ENCODE measurements at places on chromosomes 2 and 18.
A peak's percentile ranks its signal among the peaks of the same experiment; 100 is the strongest.

GRCh38 chr2:183123959-183124221 lies 353 bp upstream of the NUP35 start:
- DNase-seq: no peak

DNA sequence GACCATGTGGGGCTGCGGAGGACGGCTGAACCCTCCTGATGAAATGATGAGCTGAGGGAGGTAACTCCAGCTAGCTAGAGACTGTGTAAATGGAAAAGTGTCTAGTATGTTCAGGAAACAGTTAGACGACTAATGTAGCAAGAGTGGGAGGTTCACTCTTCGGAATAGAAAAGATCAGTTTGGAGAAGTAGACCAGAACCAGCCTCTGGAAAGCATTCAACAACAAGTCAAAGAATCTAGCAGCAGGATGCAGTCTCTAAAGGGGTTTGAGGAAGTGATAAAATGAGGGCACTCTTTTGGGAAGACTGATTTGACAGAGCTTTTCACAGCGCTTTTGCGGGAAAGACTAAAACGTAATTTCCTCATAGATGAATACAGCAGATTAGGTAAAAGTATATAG lies 79.6 kb downstream of the GAREM1 start:
- no peak for DNase-seq

- DNase-seq: peak; percentile 76
Measured at GRCh38 chr2:231714639-231715498, 6.5 kb downstream of the PTMA start.

GRCh38 chr2:200943527-200944105 lies 19.8 kb downstream of the ORC2 start:
- no peak for DNase-seq

DNA sequence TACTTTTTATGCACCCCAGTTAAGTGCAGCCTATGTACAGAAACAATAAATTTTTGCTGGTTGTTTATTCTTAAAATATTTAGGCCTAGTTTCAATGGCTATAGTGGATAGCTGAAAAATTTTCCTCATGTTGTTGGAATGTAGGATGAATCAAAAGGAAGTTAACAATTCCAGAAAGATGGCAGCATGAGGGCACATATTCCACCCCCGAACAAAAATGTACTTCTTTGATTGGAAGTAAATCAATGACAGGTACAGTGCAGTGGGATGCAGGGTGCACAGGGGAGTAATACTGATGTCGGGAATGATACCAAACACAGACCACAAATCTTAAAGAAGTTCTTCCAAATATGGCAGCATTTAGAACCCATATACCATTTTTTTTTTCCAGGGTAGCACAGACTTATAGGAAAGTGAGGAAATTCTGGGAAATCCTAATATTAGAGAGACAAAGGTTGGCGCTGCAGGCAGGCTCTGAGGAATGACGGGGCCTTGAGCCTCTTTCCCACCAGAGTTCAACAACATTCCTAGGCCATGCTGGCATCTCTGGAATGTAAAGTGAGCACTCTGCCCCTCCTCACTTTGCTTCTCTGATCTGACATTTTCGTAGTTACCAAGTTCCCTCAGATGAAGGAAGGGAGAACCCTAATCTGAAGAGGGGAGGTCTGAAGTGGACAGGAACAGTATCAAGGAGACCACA lies 36.6 kb upstream of the IKZF2 start:
- DNase-seq: no peak

DNA sequence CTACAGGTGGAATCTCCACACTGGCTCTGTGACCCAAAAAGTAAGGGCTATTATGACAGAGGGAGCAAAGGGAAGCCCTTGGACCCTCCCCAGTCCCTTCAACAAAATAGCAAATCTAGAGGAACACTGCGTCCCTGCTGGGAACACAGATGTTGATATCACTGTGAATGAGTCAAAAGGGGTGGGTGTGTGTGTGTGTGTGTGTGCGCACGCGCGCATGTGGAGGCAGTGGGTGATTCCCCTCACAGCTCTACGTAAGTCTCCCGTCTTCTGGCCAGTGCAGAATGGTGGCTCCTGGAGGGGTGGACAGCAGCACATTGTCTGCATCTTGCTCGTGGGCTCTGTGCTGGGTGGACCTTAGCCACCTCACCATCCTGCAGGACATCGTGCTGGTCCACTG lies 7.8 kb upstream of the C2orf72 start:
- no peak for DNase-seq

GRCh38 chr2:158969715-158970240 lies 1.3 kb downstream of the TANC1 start:
- DNase-seq: peak; percentile 42

GRCh38 chr2:7243276-7243675 lies 326.1 kb downstream of the RNF144A start:
- no peak for DNase-seq

DNA sequence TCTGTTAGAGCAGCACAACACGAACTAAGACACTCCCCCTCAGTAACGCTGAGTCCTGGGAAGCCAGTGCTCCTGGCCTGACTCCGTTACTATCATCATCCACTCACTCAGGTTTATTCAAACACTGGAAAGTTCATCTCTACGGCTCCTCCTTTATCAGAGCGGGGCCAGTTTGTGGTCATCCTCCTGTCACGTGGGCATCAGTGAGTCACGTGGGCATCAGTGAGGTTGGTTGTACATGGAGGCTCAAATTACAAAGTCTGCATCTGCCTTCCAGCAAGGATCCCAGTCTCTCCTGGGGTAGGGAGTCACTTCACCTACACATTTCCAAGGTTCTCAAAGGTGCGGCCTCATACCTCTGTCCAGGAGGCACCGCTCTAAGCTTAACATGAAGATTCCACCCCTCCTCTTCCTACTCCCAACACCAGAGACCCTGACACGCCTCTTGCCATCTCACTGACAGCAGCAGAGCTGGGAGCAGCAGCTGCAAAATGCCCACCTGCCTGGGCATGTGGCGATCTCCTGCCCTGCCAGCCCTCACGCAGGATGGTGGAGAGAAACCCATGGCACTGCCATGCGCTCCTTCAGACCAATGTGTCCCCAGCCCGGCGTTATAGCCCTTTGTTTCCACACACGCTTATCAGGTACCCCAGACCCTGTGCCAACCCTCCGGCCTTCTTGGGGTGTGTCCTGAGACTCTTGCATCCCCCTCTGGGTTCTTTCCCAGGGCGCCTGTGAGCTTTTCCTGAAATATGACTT lies 99.2 kb upstream of the PTPRM start:
- no peak for DNase-seq

- DNase-seq: no peak
Measured at GRCh38 chr2:169086893-169087467, 17.6 kb downstream of the DHRS9 start.

- DNase-seq: no peak
Measured at GRCh38 chr2:27010139-27010538, 22.6 kb upstream of the TMEM214 start.

DNA sequence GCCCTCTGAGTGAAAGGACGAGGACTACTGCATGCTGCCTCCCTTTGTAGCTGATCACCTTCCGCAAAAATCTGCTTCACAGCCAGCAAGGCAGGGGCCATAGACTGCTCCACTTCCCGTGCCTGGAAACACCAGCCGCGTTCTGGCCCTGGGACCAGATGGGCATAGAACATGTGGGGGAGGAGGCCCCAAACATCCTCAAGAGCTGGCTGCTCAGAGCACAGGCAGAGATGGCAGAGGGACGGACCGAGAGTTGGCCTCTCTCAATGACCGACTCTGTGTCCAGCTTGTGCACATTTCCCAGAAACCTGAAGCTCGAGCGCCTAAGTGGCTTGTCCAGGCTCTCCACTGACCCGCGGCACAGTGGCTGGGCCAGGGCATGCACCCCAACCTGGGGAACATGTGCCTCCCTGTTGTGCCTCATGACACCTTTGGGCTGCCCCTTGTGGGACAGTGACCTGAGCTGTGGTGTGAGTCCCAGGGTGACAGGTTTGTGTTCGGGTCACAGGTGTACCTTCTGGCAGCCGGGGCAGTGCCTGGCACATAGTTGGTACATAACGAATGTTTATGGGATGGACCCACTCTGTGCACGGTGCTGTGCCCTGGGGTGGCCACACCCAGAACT lies 9.1 kb downstream of the KCNF1 start:
- no peak for DNase-seq

DNA sequence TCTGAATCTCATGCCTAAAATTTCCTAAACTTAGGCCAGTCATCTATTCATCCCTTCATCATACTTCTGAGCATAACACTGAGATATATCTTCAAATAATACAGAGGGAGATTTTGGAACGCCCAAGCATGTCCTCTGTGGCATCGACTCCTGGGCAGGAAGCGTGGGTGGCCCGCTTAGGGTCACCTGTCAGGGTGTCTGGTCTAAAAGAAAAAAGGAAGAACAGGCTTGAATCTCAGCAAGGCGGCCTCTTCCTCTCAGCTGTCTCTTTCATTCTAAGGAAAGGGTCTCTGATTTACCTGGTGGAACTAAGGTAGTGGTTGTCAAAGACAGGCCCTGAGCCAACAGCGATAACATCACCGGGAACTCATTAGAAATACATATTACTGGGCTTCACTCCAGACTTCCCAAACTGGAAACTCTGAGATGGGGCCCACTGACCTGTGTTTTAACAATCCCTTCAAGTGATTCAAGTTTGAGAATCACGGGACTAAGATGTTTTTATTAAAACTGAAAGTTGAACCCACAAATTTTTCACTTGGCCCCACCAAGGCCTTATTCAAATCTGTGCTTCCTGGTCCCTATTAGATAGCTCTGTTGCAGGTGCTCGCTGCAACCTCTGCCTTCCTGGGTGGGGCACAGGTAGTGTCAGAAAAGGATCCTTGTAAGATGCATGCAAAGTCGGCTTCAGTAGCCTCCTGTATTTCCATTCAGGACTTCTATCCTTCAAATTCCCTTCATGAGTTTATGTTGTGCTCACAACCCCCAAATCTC lies 162.3 kb upstream of the CCDC68 start:
- no peak for DNase-seq

GRCh38 chr2:181105562-181105961 lies 125.2 kb downstream of the UBE2E3 start:
- DNase-seq: no peak

DNA sequence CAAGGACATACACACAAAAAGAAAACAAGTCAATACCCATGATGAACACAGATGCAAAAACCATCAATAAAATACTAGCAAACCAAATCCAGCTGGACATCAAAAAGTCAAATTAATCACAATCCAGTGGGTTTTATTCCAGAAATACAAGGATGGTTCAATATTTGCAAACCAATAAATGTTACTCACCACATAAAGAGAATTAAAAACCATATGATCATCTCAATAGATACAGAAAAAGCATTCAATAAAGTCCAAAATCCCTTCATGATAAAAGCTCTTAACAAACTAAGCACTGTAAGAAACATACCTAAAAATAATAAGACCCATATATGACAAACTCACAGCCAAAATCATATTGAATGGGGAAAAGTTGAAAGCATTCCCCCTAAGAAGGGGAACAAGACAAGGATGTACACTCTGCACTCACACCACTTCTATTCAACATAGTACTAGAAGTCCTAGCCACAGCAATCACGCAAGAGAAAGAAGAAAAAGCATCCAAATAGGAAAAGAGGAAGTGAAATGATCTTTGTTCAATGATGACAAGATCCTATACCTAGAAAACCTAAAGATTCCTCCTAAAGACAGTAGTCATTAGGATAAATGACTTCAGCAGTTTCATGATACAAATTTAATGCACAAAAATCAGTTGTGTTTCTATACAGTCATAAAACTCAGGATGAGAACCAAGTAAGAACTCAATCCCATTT lies 62.6 kb downstream of the TRAPPC8 start:
- no peak for DNase-seq

- no peak for DNase-seq
Measured at GRCh38 chr2:196076778-196077568, 8.3 kb upstream of the DNAH7 start.

- no peak for DNase-seq
Measured at GRCh38 chr2:181777734-181778133, 97.4 kb upstream of the NEUROD1 start.

DNA sequence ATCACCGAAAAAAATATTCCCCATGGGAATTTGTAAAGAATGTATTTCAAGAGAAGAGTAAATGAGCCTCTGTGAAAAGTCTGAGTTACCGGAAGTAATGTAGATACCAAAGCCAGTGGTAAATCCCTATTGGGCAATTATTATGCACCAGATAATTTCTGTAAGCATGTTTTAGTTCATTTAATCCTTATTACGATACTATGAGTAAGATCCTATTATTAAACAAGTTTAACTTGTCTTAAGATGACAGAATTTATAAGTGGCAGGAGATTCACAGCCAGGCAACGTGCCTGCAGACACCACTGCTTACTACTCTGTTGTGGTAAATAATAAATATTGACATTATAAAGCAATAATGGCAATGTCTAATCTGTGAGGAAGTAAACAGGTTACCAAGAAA lies 280.8 kb upstream of the RGPD4 start:
- DNase-seq: no peak

DNA sequence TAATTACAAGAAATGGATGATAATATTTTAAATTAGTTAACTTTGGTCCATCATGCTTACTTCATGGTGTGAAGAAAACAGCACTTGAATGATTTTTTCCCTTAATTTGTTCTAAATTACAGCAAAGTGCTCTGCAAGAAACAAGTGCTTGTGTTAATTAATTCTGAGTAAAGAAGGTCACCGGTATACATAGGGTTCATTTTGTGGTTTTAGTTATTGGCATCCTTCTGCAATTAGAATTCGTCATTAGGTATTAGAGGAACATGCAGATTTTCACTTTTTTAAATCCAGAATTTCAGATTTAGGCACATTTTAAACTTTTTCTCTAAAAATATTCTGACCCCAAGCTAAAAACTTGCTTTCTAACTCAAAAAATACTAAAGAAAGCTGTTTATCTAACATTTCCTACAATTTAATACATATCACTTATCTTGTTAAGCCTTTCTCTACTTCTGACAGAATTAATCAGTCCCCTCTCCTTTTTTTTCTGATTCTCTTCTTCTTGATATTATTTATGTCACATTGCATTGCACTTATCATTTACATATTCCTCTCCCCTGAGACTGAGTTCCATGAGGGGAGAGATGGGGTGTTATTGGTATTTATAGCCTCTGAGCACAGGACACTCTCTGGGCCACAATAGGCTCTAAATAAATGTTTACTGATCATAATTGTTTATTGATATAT lies 129.2 kb downstream of the PLA2R1 start:
- DNase-seq: no peak

DNA sequence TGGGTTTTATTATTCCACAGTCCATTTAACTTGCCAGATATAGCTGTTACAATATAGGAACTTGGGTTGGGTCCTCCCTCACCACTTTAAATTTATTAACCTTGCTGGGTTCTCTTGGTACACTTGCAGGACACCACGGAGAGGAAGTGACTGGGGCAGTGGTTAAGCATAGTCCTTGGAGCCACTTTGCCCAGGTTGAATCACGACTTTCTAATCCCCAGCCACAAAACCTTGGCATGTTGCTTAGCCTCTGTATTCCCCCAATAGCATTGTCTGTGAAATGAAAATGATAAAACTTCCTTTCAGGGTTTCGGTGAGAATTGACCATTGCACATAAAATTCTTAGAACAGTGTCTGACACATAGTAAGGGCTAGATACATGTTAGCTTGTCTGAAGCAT lies 221.2 kb downstream of the IRS1 start:
- no peak for DNase-seq
